ENCODE measurements at places on chromosomes 5 and 9.

DNA sequence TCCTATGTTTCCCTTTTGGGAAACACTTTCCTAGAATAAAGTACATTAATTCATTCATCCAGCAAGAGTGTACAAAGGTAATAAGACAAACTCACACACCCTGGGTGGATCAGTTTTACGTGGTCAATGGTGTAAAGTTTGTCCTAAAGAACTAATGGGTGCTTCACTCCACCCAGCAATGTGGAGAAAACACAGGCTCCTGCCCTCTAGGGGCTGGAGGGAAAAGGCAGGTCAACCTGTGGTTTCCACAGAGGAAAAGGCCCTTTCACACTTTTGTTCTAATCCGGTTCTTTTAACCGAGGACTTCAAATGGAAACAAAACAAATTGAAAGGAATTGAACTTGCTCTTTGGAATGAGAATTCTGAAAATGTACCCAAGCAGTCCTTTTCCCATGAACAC lies 80.9 kb upstream of the SPOCK1 start:
- no peak for DNase-seq

DNA sequence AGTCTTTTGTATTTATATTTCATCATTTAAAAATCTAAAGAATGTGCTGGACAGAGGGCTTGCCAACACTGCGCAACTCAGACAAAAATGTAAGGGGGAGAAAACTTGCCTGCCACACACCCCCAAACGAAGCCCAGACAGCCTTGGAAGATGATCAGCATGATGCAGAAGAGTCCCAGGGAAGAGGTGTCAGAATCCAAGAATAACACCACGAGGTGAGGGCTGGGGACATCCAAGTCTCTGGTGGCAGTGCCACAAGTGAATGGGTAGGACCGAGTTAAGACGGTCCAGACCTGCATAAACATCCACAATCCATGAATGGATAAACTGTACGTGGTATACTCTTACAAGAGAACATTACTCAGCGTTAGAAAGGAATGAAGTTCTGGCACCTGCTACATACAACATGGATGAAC lies 10.4 kb downstream of the EPB41L4B start:
- DNase-seq, result no peak

DNA sequence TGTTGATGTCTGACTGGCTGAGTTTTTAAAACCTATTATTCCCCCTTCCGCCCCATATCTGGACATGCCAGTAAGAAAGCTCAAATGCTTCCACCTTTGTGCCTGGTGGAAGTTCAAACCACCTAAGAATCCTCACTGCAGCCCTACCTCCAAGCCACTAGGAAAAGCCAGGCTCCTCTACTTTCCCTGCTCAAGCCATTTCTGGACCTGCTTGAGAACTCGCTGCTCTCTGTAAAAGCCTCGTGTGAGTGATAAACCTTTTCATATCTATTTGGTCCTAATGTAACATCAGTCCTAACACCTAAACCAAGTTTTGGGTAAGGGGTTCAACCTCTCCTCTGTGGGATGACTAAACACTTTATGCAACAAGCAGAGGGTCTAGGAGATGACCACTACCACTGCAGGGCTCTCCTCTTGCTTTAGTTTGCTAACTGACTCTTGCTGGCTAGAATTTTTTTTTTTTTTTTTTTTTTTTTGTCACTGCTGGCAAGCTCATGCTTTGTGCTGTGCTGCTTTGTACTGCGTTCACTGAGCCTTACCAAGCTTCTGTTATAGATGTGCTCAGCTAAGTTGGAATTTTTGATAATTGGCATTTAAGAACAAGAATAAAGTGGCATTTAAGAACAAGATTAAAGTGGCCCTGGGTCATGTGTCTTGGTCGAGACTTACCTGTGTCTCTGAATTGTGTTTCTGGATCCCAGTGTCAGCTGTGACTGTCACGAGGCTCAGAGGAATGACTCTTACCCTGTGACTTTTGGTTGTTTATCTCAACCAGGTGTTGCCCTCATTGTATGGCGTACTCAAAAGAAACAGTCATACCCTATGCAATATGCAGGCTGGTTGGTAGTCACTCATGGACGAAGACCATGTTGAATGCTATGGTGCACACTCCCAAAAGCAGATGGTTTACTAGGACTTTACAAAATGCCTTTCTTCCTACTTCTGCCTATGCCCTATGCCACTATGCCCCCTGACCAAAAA lies 19.5 kb downstream of the TRIM32 start:
- no peak for DNase-seq

- no peak for DNase-seq
Observed at GRCh38 chr5:88882276-88883038, 527 bp downstream of the MEF2C start.

DNA sequence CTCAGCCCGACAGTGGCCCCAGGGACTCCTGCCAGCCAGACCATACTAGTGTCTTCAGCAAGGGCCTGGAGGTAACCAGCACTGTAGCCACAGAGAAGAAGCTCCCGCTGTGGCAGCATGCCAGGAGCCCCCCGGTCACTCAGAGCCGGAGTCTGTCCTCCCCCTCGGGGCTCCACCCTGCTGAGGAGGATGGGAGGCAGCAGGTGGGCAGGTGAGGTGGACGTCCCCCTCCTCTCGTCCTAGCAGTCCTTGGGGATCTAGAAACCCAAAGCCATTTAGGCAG lies 28.0 kb upstream of the LRRC14B start:
- DNase-seq, result no peak

- DNase-seq, result no peak
Observed at GRCh38 chr5:113302120-113302519, 132.7 kb downstream of the TSSK1B start.

- no peak for DNase-seq
Observed at GRCh38 chr5:134445856-134446818, 34.5 kb upstream of the CDKN2AIPNL start.
